ENCODE measurements at places on chromosomes 3 and 15. TPM values are rescaled to one million over a fixed set of nuclear protein-coding genes. Genes with fewer than 3 reads are reported as not detected.

The GOLGA6B gene
- not detected for total RNA-seq

The TRIM42 gene
- total RNA-seq = not detected

The ZNF80 gene
- total RNA-seq = not detected

The CD200R1 gene
- not detected for total RNA-seq

The HPS3 gene
- 45.1 TPM for total RNA-seq

The AHSG gene
- under 0.01 TPM for total RNA-seq

The ATP13A3 gene
- total RNA-seq = 813 TPM

The ATP10A gene
- total RNA-seq = 6.4 TPM

The CRABP1 gene
- total RNA-seq = not detected

The LYSMD4 gene
- total RNA-seq = 13.4 TPM

The SLC15A2 gene
- total RNA-seq = 0.59 TPM

The PYGO1 gene
- total RNA-seq = 10.4 TPM

The FAM3D gene
- not detected for total RNA-seq

The LRTM1 gene
- not detected for total RNA-seq

The TUSC7 gene
- not detected for total RNA-seq

The PLSCR5 gene
- total RNA-seq = not detected

Data from smooth muscle cell of the umbilical artery (primary cell).